ENCODE measurements at places on chromosomes 7 and 10.

DNA sequence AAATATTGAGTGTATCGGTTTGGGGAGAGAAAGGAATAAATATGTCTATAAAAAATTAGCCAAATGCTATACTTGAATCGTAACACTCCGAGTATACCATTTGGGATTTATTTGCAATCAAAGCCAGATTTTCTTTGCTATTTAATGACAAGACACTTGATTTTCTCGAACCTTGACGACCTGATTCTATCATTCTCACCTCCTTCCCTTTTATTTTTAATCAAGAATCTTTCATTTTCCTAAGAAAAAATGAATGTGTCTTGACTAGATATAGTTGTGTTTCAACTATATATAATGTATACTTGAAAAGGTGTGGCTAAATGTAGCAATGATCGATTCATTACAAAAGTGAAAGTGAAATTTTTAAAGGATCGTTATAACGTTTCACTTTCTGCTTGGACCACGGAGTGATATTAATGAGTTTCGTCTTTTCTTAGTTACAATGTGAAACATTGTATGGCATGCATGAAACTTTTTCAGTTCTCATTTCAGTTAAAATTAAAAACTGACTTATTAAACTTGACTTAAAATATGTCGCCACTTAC lies 562 bp downstream of the NUB1 start:
- no peak for DNase-seq

GRCh38 chr7:43362652-43363034 lies 220.3 kb upstream of the STK17A start:
- DNase-seq, result peak; percentile 77

DNA sequence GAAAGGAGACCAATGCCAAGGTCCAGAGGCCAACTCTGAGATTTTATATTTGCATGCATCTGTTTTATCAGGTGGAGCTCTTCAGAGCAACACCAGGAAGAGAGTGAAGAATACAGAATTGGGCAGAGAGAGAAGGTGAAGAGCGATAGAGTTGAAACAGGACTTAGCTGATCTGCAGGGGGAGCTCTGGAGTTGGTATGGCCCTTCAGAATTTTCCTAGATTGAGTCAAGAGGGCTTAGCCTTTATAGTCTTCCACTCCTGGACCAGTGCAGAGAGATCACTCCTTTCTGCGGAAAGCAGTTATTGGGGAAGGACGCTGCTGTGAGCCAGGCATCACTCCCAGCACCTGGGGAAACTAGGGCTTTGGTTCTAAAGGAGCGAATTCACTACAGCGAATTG lies 105.0 kb upstream of the DGKB start:
- DNase-seq, result peak; percentile 11

GRCh38 chr7:33882040-33882837 lies 23.1 kb upstream of the BMPER start:
- DNase-seq, result no peak

GRCh38 chr10:119416855-119417254 lies 125.7 kb downstream of the RGS10 start:
- peak; percentile 59 for DNase-seq

- DNase-seq, result no peak
Measured at GRCh38 chr7:47512481-47513176, 69.3 kb downstream of the TNS3 start.

- no peak for DNase-seq
Measured at GRCh38 chr7:41436139-41436538, 266.8 kb downstream of the INHBA start.

GRCh38 chr7:7219216-7219615 lies 36.9 kb downstream of the C1GALT1 start:
- DNase-seq, result no peak

- DNase-seq, result no peak
Measured at GRCh38 chr7:100209493-100209892, 10.3 kb upstream of the PVRIG start.

- DNase-seq, result no peak
Measured at GRCh38 chr7:47672977-47673381, 91.1 kb upstream of the TNS3 start.

DNA sequence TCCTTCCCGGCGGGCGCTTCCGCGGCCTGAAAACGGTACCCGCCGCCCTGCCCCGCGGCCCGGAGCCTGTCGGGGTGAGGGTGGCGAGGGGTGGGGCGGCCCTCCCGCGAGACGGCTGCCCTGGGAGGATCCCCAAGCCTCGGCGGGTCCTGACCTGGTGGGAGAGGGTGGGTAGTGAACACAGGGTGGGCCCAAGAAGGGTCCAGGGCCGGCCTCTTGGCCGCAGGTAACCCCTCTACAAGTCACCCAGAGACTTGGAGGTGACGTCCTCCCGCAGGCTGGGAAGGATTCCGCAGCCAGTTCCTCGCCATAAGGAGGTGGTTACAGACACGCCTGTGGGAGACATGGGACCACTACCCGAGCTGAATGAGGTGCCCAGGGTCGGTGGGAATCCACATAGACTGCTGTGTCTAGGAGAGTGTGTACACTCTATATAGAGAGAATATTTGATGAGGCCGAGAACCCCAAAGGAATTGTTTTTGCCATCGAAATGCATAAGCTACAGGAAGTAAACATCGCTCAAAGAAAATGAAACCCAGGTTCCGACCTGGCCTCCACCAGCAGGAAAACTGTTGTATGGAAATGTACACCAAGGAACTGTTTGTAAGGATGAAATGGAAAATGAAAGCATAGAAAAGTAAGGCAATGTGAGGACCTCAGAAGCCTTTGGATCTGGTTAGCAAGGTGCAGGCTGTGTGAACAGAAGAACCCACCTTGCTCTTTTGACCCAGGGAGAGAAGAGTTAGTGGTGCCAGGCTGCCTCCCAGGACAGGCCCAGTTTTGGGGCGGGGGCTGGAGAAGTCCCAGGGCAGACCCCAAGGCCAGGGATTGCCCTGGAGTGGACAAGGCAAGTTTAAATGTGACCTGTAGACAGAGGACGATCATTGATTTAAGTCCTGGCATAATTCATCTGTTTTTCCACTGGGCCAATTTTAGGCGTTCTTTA lies 659 bp downstream of the OPTN start:
- DNase-seq, result peak; percentile 1

GRCh38 chr7:155164316-155164715 lies 94.2 kb downstream of the HTR5A start:
- no peak for DNase-seq

DNA sequence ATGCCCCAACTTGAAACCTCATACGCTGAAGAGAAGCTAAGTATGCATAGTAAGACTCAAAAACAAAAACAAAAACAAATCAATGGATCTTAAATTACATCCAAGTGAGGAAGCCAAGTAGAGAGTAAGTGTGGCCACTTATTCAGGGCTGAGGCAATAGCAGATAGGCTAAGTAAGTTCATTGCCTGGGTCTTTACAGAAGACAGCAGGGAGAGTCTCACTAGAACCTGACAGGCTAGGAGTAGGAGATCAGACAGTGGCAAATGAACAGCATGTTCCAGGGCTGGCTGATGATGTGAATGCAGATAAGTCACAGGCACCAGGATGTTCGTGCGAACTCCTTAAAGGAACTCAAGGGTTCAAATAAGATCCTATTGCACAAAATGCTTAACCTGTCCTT lies 568.6 kb downstream of the KCNMA1 start:
- no peak for DNase-seq

GRCh38 chr7:104967595-104967994 lies 46.4 kb upstream of the KMT2E start:
- no peak for DNase-seq

- no peak for DNase-seq
Measured at GRCh38 chr10:10830293-10830986, 187.2 kb upstream of the CELF2 start.

DNA sequence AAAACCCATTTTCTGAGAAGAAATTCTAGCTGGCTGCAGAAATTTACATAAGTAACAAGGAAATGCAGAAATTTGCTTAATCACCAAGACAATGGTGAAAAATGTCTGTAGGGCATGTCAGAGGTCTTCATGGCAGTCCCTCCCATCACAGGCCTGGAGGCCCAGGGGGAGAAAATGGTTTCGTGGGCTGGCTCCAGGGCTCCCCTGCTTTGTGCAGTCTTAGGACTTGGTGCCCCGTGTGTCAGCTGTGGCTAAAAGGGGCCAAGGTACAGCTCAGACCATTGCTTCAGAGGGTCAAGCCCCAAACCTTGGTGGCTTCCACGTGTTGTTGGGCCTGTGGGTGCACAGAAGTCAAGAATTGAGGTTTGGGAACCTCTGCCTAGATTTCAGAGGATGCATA lies 215.9 kb downstream of the GPR158 start:
- DNase-seq, result no peak

GRCh38 chr7:44977304-44977958 lies 1.4 kb downstream of the MYO1G start:
- no peak for DNase-seq
